GM20000 (cell line): ENCODE measurements at places on chromosomes 16 and 17.

- no peak for DNase-seq
Observed at GRCh38 chr17:43350888-43351361, 47.9 kb upstream of the ARL4D start.

- no peak for DNase-seq
Observed at GRCh38 chr17:50697663-50698272, 9.9 kb downstream of the ANKRD40 start.

DNA sequence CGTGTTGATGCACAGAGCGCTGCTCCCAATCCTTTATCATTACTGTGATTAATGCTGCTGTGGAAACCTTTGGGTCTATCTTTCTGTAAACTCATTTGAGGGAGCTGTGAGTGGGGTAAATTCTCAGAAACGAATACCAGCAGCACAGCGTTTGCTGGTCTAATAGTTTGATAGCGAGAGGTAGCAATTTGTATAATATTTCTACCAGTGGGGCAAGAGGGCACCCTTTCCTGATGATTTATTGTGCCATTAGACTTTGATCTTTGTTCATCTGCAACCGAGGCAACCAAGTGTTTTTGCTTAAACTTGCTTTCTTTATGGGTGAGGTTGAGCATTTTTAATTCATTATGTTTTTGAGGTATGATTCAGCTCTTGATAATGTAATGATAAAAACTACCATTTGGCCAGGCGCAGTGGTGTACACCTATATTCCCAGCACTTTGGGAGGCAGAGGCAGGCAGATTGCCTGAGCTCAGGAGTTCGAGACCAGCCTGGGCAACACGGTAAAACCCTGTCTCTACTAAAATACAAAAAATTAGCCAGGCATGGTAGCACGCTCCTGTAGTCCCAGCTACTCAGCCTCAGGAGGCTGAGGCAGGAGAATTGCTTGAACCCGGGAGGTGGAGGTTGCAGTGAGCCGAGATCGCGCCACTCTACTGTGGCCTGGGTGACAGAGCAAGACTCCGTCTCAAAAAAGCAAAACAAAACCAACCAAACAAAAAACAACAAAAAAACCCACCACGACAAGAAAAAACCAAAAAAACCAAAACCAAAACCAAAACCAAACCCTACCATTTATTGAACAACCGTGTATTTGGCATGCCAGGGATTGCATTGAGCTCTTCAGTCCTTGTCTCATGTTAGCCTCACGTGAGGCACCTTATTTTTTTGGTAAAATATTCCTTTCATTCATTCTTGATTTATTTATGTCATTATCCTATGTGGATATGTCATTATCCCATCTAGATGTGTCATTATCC, 81.5 kb downstream of the PLCG2 start:
- no peak for DNase-seq

- DNase-seq, result no peak
Observed at GRCh38 chr17:61533797-61534196, 57.2 kb downstream of the NACA2 start.

- DNase-seq, result no peak
Observed at GRCh38 chr17:68343976-68344375, 52.7 kb downstream of the ARSG start.

DNA sequence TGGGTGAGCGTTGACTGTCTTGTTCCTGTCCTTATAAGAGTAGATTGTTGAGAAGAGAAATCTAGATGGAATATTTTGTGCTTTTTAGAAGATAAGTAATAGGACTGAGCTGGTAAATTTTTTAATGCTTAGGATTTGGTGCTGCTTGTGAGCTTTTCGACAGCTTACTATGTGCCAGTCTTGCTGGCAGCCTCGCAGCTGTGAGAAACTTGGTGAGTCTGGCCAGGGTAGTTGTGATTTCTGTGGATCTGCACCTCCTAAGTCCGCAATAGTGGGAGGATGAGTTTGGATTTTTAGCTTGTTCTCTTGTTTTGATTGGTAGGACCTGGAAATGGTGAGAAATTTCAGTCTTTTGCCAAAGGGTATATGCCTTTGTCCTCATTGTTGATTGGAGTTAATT, 3.6 kb downstream of the SOCS7 start:
- DNase-seq, result no peak
